ENCODE measurements at places on chromosomes 2 and 18. TPM values are rescaled to one million over a fixed set of nuclear protein-coding genes. Genes with fewer than 3 reads are reported as not detected.

MOCOS gene
- total RNA-seq, result not detected

KYNU gene
- not detected for total RNA-seq

CCDC85A gene
- not detected for total RNA-seq

PXDN gene
- not detected for total RNA-seq

FAM98A gene
- total RNA-seq, result 45.4 TPM

ATF2 gene
- 48.0 TPM for total RNA-seq

LIMS2 gene
- total RNA-seq, result 15.5 TPM

DNA sequence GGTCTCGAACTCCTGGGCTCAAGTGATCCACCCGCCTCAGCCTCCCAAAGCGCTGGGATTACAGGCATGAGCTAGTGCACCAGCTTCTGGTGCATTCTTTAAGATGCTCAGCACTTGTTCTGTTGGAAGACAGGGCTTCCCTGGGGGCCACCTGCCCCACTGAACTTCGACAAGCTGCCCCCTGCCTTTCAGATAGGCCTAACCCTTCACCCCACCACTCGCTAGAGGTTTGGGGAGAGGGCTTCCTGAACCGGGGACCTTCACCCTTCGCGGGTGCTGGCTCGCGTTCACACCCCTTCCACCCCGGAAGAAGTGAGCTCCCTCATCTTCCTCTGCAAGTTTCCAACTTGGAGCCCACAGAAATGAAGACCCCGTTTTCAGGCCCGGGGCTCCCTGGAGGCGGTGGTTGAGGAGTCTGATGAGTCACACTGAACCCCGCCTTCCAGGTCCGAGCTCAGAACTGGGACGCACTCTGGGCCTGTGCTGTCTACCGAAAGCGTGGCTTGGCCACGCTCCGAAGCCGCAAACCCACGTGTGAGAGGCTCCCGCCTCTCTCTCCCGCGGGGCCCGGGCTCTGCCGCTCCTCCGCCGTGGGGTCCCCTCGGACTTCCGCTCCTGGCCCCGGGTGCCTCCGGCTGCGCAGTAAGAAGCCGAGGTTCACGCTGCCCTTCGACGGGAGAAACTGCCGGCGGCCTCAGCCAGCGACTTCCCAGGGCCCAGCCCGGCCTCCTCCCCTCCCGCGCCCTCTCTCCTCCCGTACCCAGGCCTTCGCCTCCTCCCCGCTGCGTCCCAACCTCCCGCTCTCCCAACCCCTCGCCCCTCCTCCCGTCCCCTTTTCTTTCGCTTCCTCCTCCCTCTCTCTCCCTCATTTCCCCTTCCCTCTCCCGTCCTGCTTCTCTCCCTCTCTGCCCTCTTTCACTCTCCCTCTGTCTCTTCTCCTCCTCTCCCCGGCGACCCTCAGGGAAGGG lies 47.5 kb upstream of the SP3 start:
- peak; percentile 19 for DNase-seq

DNA sequence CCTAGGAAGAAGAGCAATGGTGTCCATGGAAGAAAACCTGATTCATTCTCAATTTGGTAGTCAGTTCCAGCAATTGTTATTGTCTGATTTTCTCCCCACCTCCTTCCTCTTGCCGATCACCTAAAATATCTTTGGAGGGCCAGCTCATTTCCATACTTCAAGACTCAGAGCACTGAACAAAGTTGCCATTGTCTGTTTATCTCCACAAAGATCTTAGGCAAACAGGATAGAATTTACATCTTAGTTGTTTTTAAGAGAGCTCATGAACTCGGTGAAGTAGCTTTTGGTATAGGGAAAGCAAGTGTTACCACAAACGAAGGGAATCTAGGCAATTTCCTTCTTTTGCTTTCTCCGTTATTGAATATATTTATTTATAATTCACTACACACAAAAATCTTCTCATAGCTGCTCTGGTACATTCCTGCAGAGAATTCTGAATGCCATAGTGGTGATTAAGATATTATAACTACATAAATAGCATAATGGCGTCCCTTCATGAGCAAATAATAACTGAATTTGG lies 41.5 kb upstream of the CHST9 start:
- no peak for DNase-seq

- DNase-seq, result no peak
These were observed 46.3 kb downstream of the TCF7L1 start for GRCh38 chr2:85179541-85179940.

DNA sequence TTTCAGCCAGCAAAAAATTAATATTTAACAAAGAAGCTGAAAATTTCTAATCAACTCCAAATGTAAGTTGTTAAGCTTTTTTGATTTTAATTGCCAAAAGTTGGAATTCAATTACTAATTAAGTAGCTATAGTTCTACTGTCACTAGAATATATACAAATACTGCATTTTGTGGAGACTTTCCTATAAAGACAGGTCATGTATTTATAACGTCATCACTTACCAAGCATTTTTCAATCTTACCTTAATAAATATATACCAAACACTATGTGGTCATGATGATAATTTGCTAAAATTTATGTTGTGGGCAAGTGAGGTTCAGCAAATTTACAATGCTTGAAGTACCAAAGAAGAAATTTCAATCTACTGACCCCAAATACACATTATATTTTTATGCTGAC lies 24.2 kb upstream of the TMEFF2 start:
- DNase-seq, result no peak

- DNase-seq, result no peak
These were observed 153.9 kb downstream of the INSIG2 start for GRCh38 chr2:118242216-118242615.

DNA sequence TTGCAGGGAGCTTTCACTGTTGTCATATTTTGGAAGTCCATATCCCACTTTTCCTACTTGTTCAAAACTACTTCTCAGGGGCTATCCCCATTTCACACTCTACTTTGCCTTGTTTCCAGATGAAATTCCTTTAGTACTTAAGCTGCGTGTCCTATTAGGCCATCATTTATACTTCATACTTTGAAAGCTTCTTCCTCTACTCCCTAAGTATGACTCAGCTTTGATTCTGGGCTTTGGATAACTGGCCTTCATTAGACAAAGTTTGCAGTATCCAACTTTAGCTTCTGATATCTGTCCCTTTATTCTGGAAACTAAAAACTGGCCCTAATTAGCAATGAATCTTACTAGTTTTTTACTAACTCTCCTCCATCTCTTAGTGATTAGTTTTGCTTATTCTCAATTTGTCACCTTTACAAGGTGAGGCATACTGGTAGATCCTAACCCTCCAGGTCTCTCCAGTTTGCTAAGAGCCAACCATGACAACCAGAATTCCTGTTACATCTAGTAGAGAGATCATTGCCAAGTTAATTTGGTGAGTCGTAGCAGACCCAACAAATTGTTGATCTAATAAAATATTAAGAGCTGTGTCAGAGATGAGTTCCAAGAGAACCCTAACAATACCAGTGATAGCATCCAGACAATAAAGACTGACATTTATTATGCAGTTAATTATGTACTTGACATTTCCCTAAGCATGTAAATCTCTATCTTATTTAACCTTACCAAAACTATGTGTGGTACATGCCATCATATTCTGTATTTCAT lies 31.2 kb upstream of the ITGAV start:
- DNase-seq, result no peak

DNA sequence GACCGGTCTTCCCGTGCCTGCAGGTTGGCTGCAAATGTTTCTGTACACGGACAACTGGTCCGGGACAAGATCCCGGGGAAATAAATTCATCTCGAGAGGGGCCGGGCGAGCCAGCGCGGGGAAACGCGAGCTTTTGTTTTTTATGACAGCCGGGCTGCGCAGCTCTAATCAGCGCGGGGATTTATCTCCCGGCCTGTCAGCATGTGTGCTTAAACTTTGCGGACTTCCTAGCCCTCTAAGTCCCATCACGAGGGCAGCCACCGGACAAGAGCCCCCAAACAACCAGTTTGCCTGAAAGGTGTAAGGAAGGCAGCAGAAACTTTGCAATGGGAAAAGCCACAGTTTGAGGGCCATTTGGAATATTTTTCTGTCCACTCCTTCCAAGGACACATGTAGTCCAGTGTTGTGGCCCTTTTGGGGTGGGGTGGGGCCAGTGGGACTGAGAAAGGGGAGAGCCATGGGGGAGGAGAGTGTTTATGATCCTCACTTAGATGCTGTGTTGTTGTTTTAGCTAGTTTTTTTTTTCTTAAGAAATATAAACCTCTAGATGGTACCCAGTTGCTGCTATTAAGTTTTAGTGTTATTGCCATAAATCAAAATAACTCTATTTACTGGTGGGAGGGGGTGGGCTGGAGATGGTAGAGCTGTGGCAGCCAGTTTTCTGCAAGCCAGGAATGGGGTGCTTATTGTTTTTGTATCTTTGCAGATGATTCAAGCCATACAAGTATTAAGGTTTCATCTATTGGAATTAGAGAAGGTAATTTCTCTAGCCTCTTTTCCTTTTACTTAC lies 6.0 kb downstream of the MEIS1 start:
- DNase-seq, result no peak

- DNase-seq, result peak; percentile 24
These were observed 86.3 kb downstream of the EPB41L3 start for GRCh38 chr18:5457462-5457957.

DNA sequence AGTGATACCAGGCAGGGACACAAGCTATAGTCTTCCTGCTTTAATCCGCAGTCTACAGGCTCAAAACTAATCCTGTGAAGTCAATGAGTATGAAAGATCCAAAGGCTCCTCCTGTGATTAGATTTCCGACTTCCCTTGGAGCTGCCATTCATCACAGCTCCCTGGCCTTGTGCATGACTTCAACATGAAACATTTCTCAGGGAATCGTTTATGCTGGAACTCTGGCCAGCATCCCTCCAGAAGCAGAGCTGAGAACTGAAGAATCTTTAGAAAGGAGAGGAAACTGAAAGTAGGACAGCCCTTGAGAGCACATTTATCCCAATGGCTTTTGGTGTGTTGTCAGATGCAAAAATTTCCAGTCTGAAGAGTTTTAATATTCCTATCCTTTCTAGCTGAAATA lies 84.3 kb upstream of the SESTD1 start:
- no peak for DNase-seq

- DNase-seq, result no peak
These were observed 125.5 kb downstream of the RAPGEF4 start for GRCh38 chr2:172861098-172861497.

DNA sequence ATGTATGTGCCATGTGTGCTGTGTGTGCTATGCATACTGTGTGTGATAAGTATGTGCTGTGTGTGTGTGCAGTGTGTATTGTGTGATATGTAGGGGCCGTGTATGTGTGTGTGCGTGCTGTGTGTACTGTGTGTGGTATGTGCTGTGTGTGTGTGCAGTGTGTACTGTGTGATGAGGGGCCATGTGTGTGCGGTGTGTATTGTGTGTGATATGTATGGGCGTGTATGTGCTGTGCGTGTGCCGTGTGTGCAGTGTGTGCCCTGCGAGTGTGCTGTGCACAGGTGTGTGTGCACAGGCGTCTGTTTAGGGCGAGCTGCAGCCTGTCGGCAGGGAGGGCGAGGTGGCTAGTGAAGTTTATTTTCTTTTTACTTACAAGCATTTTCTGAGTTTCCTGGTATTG lies 16.1 kb downstream of the SNORC start:
- no peak for DNase-seq

DNA sequence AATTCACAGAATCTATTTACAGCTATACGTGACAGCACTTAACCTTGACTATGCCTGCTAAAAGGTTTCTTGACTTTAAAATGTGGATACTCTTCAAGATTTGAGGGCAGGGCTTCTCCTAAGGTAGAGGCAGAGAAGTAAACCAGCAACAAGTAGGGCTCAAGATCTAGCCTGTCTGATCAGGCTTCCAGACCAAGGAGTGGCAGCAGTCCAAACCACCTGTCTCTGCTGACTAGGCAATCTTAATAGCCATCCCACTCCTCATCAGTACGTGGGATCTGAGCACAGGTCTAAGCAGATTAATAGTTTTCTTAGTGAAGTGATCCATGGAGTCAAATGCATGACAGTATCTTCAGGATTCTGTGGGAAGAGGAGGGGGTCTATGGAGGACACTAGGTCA lies 100.4 kb downstream of the GPD2 start:
- DNase-seq, result no peak

- no peak for DNase-seq
These were observed 195.9 kb upstream of the HS6ST1 start for GRCh38 chr2:128514555-128514955.

DNA sequence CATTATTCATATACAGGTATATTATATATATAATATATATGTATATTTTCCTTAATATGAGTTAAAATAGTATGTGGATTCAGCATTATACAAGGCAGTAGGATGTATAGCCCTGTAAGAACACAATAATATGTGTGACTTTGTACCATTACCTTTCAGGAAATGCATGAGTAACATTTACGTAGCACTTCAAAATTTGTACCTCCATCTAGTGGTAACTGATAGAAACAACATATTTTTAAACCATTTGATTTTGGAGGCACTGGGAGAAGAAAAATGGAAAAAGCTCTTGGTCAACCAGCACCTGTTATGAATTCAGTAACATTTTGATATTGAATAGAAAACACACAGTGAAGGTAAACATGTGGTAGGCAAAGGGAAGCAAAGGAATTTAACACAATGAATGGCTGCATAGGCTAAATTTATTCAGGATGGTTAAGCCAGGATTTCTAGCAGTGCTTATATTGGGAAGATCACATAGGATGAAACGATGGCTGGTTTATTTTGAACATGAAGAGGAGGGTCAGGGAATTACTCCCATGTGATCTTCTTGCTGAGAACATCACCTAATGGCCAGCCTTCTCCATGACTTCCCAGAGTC lies 565.5 kb downstream of the CCDC85A start:
- DNase-seq, result no peak

- DNase-seq, result no peak
These were observed 779.5 kb upstream of the ID2 start for GRCh38 chr2:7902251-7902765.

DNA sequence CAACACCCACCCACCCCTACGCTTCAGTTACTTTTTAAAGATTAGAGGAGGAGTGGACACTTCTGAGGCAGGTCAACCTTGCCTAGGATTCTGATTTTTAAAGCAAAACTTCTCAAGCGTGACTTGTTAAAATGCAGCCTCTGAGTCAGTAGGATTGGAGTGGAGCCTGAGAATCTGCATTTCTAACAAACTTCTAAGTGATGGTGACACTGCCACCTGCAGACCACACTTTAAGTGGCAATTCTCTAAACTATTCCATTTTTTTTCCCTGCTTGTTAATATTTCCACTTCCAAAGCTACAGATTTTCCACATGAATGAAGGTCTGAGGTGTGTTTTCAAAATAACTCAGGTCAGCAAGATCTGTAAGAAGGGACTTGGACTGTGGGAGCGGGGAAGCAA lies 171.1 kb upstream of the CCDC150 start:
- no peak for DNase-seq

DNA sequence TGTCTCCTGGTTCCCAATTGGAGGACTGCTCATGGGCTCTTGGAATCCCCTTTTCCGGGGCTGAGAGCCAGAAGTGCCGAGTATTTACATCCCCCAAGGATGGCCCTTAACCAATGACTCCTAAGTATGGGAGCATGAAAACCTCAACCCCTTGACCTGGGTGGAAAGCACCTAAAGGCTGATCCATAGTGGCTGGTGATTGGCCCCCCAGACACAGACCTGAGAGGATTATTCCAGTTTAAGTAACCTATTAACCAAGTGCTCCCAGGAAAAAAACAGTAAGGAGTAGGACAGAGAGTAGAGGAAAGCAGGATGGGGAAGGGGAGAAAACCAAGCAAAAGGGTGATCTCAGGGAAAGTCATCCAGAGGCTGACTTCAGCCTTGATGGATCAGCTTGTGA lies 206.1 kb upstream of the RND3 start:
- no peak for DNase-seq

GRCh38 chr2:47551800-47552525 lies 149.0 kb downstream of the MSH2 start:
- no peak for DNase-seq

GRCh38 chr2:5368263-5368662 lies 323.9 kb upstream of the SOX11 start:
- DNase-seq, result no peak

- no peak for DNase-seq
These were observed 28.6 kb downstream of the STK17B start for GRCh38 chr2:196142825-196143224.
